Breast epithelium (tissue), 4 donors: ENCODE measurements at places on chromosomes 1 and 21. TPM values are rescaled to one million over a fixed set of nuclear protein-coding genes. Genes with fewer than 3 reads are reported as not detected.

- DNase-seq, result no peak
These were observed 23.9 kb downstream of the S1PR1 start for GRCh38 chr1:101260556-101261350.

DNA sequence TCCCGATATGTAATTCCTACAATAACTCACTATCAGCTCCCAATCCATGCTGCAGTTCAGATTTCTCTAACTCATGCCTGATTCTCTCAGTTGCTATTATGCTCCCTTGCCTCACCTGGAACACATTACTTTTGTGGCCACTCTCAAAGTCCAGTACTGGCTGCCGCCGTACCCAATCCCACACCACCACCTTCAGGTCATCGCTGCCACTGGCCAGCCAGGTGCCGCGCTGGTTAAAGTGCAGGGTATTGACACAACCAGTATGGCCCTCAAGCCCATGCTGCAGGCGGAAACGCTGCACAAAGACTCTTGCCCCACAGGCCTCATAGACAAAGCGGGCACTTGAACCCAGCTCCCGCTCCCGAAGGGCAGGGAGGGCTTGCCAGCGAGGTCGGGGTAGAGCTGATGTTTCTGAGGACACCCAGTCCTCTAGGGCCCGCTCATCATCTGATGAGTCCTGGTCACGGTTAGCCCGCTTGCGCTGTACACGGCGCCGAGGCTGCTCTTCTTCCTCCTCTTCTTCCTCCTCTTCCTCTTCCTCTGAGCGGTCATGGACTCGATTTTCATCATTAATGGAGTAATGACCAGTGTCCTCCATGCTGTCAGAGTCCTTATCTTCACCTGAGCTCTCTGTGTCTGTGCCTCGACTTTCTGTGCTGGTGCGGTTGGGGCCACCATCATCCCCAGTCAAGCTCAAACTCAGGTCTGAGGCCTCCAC, 22.6 kb downstream of the DCAF8 start:
- no peak for DNase-seq

- DNase-seq, result no peak
These were observed 155.3 kb downstream of the MAGI3 start for GRCh38 chr1:113545626-113546025.

DNA sequence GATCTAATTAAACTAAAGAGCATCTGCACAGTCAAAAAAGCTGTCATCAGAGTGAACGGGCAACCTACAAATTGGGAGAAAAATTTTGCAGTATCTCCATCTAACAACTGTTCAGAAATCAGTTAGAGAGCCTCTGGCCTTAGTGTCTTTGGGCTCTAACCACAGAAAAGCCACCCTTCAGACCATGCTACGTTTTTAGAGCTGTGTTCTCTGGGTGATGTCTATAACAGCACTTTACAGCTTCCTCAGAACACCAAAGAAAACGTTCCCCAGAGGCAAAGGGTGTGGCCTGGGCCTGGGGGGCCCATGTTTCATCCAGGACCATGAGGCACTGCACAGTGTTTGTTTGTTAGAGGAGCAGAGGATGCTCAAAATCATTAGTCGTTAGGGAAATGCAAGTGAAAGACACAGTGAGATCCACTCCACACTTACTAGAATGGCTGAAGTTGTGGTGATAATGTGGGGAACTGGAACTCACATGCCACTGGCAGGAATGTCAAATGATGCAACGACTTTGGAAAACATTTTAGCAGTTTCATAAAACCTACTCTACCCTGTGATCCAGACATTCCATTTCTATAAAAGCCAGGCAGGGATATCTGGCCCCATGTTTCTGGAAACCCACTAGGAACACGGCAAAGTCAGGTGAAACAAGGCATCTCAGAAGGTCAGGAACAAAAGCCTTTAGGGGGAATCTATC, 250.4 kb upstream of the HOOK1 start:
- DNase-seq, result no peak

DNA sequence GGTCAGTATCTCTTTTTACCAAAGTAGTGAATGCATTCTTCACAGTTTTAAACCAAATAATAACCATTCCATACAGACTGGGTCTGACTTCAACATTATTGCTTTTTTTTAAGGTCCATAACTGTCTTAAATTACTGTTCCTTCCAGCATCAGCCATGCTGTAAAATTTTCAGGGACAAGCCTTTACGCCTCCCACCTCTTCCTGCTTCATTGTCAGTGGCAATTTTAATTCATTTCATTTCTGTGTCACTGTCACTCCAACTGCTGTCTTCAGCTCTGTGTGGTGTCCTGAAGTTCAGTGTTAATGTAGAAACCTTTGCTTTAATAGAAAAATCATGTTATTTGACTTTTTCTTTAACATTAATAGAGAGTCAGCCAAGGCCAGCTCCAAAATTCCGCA, 365.6 kb upstream of the PTBP2 start:
- DNase-seq, result no peak

Gene HHIPL2
- total RNA-seq, result not detected

Gene PRKAA2
- total RNA-seq, result 11.8 TPM

Gene SEMA4A
- total RNA-seq, result 9.2 TPM

Gene GJB3
- total RNA-seq, result 0.33 TPM

Gene PKP1
- total RNA-seq, result 0.96 TPM

Gene FABP3
- 15.5 TPM for total RNA-seq
